ENCODE measurements at places on chromosomes 7 and 10.
A peak's percentile ranks its signal among the peaks of the same experiment; 100 is the strongest.

DNA sequence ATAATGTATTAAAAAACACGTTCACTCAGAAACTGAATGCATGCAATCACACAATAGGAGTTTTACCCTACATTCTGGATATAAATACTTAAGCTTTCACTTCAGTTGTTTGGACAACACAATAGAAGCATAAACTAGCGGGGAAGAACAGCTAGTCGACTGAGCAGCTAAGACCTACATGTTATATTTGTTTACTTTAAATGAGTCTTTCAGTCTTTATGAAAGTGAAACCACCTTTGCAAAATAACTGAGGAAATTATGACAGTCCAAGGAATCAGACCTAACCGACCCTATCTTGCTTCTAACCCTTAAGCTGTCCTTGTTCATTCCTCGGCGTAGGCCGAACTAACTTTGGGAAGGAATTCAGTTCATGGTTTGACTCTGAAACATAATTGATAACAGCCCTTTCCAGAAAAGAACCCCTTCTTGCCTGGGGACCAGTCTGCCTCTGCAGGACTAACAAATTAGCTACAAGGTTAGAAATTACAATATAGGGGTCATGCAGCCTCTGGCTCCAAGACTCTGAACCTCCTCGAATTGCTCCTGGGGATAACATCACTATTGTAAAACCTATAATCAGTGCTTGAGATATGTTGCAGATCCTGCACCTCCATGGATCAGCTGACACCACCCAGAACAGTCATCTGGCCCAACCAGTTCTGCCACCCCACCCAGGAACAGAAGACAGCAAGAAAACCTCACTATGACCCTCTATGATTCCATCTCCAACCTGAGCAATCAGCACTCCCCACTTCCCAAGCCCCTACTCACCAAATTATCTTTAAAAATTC lies 185.1 kb upstream of the KLF6 start:
- DNase-seq, result no peak

- no peak for DNase-seq
Measured at GRCh38 chr7:69219381-69219780, 378.9 kb upstream of the AUTS2 start.

- DNase-seq, result no peak
Measured at GRCh38 chr7:90432752-90433151, 29.5 kb downstream of the CLDN12 start.

GRCh38 chr10:74543276-74543675 lies 283.1 kb upstream of the KAT6B start:
- DNase-seq, result peak; percentile 14

- no peak for DNase-seq
Measured at GRCh38 chr7:2725178-2726105, 37.4 kb downstream of the AMZ1 start.

- DNase-seq, result peak; percentile 67
Measured at GRCh38 chr10:79375321-79376077, 28.2 kb downstream of the PPIF start.

DNA sequence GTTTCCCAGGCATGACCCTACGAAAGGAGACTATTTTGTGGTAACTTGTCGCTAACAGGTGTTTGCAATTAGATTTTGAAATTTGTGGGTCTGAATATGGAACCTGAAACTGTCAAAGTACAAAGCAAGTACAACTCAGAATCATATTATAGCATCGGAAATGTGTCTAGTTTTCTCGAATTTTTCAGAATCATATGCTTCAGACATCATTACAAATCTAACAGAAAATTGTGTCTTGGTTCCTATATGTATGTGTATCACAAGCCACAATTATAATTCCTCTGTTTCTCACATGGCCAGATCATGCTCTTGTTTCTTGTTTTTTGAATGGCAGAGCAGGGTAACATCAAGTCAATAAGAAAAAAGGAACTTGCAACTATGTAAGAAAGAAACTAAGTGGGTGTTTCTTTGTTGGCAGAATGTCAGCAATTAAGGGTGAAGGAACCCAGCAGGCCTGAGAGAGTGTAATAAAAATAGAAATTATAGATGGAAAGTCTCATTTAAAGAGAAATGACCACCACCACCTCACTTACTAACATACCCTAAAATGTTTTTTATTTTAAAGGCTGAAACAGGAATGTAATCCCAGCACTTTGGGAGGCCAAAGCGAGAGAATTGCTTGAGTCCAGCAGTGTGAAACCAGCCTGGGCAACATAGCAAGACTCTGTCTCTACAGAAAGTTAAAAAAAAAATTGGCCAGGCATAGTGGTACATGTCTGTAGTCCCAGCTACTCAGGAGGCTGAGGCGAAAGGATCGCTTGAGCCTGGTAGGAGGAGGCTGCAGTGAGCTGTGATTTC lies 51.3 kb downstream of the PRTFDC1 start:
- no peak for DNase-seq

DNA sequence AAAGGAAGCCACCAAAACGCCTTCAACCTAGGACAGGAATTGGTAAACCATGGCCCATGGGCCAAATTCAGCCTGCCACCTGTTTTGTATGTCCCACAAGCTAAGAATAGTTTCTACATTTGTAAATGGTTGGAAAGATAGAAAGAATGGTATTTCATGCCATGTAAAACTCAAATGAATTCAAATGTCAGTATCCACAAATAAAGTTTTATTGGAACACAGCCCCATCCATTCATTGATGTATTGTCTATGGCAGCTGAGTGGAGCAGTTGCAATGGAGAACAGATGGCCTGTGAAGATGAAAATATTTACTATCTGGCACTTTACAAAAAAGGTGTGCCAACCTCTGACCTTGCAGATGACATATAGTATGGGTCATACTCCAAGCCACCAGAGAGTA lies 236.9 kb downstream of the CREB5 start:
- no peak for DNase-seq

GRCh38 chr10:95229724-95230627 lies 35.9 kb downstream of the ACSM6 start:
- DNase-seq, result peak; percentile 96

- peak; percentile 33 for DNase-seq
Measured at GRCh38 chr7:81195033-81195432, 276.2 kb upstream of the SEMA3C start.

DNA sequence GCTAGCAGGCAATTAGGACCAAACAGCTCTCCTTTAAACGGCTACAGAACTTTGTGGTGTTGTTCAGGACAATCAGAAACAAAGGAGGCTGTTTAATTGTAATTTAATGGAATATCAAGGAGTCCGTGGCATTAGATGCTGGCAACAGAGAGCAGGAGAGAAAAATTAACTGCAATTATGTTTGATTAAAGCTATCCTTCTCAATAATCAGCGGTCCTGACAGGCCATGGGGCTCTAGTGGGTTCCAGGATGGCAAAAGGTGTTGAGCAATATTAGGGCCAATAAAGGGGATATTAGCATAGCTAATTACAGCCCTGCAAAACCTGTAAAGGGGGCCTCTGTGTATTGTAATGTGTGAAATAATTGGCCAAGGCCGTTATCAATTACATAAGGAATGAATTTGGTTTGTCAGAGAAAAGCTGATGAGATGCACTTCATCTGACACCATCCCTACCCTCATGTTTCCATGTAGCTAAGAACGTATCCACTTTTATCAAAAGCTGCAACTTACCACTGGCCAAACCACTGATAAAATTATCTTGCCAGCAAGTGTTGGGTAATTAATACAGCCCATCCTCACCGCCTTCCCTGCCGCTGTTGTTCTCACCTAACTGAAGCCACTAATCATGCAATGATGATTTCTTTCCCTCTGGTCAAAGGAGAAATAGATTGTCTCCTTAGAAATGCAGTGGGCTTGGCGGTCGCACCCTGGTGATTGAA lies 81.6 kb downstream of the EBF3 start:
- no peak for DNase-seq

DNA sequence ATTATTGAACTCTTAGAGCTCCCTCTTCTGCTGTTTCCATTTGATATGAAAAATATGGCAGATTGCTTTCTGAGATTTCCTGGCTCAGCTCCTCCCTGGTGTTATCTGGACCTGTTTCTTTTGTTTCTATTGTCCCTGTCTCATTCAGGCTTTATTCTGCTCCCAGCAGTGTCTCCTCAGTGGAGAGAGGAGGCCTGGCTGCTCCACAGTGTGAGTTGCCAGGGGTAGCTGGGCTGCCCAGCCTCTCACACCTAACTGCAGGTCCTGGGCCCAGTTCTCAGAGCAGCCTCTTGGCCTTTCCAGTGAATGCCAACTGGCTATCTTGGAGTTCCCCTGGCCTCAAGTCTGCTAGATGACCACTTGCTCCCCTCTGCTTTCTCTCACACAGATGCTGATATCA lies 127.0 kb downstream of the VPS41 start:
- DNase-seq, result no peak

- no peak for DNase-seq
Measured at GRCh38 chr10:60660625-60661024, 117.7 kb upstream of the CDK1 start.

DNA sequence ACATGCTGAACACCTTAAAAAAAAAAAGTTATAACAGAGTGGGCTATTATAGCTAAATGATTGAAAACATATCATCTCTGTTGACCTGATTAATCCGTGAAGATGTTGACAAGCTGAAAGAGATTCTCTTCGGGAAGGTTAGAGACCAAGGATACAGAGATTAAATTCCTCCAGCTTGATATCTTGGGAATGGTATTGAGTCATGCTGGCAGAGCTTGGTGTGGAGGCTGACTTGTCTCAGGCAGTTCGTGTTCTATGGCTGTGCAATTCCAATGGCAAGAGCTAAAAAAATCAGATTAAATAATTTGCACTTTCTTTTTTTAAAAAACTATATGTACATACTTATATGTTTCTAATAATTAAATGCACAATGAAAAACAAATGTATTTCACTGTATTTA lies 24.9 kb upstream of the CACNA2D1 start:
- no peak for DNase-seq

- no peak for DNase-seq
Measured at GRCh38 chr10:123721441-123722049, 55.4 kb downstream of the GPR26 start.

- DNase-seq, result no peak
Measured at GRCh38 chr10:7403620-7404019, 7.2 kb downstream of the SFMBT2 start.

- no peak for DNase-seq
Measured at GRCh38 chr10:101258179-101258885, 29.1 kb upstream of the LBX1 start.

GRCh38 chr10:51800121-51800520 lies 100.7 kb upstream of the CSTF2T start:
- no peak for DNase-seq

DNA sequence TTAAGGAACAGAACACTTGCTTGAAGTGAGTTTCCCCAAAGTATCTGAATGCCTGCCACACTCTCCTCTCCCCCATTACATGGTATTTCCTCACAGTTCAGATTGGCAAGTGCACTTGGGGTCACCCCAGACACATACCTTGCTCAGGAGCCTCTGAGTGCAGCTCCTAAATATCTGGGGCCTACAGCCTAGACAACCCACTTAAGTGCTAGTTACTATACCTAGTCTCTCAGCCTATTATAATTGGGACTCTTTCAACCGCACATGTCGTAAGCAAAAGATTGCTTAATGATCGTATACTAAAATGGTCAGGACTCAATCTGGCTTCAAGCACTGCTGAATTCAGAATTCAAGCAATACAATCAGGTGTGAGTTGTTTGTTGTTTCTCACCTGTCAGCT lies 19.9 kb downstream of the TMEM176B start:
- DNase-seq, result no peak

DNA sequence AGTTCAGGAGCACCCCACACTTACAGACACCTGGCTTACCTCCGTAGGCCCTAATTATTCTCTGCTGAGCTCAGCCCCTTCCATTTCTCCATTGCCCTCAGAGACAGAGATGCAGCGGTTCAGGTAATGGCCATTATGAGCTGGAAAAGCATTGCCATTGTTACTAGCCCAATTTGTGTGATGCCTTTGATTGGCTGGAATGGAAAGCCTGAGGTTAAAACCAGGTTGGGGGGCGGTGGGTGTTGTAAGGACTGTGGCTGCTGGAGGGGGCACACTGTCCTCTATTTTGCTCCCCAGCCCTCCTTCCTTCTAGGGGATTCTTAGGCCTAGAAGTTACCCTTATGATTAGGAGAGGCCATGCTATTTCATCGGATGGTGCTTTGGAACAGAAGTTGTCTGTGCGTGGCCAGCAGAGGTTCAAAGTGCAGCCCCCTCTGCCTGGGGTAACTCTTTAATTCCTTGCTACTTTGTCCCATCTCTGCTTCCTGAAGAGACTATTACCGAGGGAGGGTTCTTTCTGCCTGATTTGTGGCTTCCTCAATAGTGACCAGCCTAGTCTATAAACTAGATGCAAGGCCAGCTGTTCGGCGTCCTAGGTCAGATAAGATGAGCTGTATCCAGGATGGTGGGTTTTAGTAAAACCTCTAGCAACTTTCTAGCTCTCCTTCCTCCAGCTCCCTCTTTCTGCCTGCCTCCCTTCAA lies 14.2 kb upstream of the ACSL5 start:
- DNase-seq, result no peak

- DNase-seq, result peak; percentile 62
Measured at GRCh38 chr10:117534321-117535297, 7.9 kb upstream of the EMX2 start.

- no peak for DNase-seq
Measured at GRCh38 chr7:129356176-129356575, 78.1 kb upstream of the STRIP2 start.

GRCh38 chr7:157787275-157787701 lies 450.5 kb downstream of the DNAJB6 start:
- DNase-seq, result no peak

DNA sequence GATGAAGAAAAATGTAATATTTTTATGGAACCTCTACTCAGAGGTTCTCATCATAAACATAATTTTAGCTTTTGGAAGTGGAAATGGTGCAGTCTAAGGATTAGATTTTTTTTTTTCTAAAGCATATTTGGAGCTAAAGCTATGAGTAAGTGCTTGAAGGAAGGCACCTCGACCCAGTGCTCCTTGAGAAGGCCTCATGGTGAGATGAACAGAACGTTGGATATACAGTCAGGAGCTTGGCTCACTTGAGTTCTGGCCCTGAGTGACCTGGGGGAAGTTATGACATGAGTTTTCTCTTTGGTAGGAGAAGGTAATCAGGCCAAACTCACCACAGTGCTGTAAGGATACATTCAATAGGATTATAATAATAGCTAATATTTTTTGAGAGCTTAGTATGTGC lies 163.3 kb downstream of the JCAD start:
- peak; percentile 53 for DNase-seq

DNA sequence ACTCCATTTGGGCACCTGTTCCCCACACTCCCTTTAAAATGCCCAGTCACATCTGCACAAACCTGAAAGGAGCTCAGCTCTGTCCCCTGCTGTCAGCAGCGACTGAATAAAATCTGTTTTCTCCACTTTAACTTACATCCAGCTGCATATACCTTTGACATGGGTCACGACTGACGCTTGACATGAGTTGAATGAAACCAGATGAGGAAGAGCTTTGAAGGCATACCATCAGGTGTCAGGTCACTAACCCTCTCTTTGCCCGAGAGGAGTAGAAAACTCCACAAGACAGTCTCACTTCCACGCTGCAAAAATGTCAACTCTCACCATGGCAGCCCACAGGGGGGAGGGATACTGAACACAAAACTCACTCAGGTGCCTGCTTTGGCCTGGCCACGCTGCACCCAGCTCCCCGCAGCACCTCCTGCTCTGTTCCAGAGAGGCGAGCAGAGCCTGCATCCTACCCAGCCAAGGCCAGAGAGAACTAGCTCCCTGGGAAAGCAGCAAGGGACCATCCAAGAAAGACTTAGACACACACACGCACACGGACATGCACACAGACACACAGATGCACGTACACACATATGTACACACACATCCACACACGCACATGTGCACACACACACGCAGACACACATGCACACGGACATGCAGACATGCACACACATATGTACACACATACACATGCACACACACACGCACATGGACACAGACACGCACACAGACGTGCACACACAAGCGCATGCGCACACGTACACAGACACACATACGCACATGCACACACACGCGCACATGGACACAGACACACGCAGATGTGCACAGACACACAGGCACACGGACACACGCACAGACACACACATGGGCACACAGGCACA lies 191.0 kb downstream of the MAD1L1 start:
- DNase-seq, result no peak
